ENCODE measurements at places on chromosomes 3 and 15. TPM values are rescaled to one million over a fixed set of nuclear protein-coding genes. Genes with fewer than 3 reads are reported as not detected.

The MCF2L2 gene
- 18.1 TPM for total RNA-seq

DNA sequence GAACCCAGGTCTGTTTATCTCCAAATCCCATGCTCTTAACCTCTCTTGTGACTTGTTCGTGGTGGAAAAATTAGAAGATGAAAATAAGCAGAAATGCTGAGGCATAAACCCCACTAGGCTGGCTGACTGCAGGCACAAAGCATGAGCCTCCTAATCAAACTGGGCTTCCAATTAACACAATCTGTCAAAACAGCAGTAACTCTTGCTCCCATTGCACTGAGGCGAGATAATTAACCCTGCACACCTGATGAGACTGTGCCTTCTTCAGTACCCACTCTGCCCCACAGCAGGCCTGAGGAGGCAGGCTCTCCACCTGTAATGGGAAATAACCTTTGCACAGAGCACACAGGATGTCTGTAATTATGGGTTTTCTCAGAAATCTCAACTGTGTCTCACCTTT is 284.4 kb upstream of the WNT5A start:
- no peak for DNase-seq
- no peaks in the 10 kb centered on the region for H3K36me3 ChIP-seq
- H3K27ac ChIP-seq, result no peak overlapping the region
- no peak overlapping the region for H3K4me3 ChIP-seq
- peaks cover 3% of the 10 kb centered on the region for H3K4me1 ChIP-seq

- no peaks in the 10 kb centered on the region for H3K36me3 ChIP-seq
- H3K4me1 ChIP-seq, result peaks cover 3% of the 10 kb centered on the region
- peak; percentile 84 for DNase-seq
- peak overlapping the region; percentile 9 for H3K27ac ChIP-seq
- H3K4me3 ChIP-seq, result no peak overlapping the region
- H3K27me3 ChIP-seq, result peaks cover 2% of the 10 kb centered on the region
These were observed 11.1 kb upstream of the ABHD10 start for GRCh38 chr3:111967651-111968274.

DNA sequence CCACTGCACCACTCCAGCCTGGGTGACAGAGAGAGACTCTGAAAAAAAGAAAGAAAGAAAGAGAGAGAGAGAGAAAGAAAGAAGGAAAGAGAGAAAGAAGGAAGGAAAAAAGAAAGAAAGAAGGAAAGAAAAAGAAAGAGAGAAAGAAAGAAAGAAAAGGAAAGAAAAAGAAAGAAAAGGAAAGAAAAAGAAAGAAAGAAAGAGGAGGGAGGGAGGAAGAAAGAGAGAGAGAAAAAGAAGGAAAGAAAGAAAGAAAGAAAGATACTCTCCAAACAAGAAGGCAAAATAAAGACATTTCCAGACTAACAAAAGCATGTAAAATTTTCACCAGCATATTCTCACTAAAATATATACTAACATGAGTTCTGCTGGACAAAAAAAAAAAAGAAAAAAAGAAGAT is 228.7 kb downstream of the DPH6 start:
- no peaks in the 10 kb centered on the region for H3K4me1 ChIP-seq
- no peak for DNase-seq
- H3K27me3 ChIP-seq, result no peaks in the 10 kb centered on the region

DNA sequence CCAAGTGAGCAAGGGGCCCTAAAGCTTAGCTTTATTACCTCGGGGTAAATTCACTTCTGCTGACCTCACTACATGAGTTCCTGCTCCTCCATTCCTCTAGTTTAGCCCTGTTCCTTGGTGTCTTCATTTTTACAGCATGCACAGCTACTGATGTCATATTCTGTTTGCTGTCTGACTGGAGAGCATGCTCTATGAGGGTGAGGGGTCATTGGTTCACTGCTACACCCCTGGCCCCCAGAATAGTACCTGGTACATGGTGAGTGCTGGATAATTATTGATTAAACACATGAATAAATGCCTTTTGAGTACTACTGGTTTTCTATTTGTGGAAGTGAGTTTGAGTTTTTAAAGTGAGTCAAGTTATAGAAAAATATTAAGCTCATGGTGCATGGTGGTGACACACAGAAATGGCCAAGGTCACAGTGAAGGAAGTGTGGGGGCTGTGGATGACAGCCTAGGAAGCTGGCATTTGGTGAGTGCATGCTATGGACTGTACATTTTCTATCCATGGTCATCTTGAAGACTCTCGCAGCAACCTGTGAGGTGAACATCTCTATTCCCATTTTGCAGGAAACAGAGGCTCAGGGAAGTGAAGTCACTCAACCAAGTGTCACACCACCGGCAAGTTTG is 34.0 kb downstream of the RPLP1 start:
- peaks cover 6% of the 10 kb centered on the region for H3K27me3 ChIP-seq
- no peak overlapping the region for H3K27ac ChIP-seq
- peaks cover 12% of the 10 kb centered on the region for H3K36me3 ChIP-seq
- no peaks in the 10 kb centered on the region for H3K4me1 ChIP-seq
- no peak for DNase-seq

Data from glutamatergic neuron (in vitro differentiated cells).